ENCODE measurements at places on chromosomes 7 and 10.

GRCh38 chr7:98216941-98217622, 5.8 kb downstream of the BHLHA15 start:
- DNase-seq, result no peak

DNA sequence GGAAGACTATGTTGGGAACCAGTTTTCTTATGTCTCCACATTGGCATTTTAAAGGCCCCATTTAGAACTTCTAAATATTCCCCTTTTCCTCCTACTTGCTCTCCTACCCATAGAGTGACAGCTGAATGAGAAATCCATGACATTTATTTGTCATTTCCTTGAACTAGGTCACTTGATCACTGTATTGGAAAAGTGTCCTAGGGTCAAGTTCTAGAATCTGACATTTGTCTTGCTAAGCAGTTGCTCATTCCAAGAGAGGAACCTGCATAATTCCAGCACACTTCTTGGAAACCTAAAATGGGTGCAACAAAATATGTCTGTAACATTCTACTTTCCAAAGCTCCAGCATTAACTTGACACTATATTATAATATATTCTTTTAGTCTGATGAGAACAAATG, 3.6 kb upstream of the DPY19L1 start:
- no peak for DNase-seq

GRCh38 chr10:68566955-68567354, 6.8 kb downstream of the TET1 start:
- no peak for DNase-seq

DNA sequence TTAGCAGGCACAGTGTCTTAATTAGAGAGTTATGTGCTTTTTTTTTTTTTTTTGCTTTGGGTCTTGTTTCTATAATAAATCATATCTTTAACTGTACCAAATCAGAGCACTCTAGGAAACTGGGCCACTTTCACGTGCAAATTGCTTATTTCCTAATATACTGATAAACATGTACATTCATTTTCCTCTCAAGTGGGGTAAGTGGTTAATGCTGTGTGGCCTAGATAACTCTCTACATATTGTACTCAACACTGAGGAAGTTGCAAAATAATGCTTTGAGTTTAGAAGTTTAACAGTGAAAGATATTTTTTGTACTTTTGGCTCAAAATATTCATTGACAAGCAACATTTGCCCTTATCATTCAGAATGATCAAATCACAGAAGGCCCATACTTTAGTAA, 115.9 kb upstream of the IFRD1 start:
- no peak for DNase-seq

DNA sequence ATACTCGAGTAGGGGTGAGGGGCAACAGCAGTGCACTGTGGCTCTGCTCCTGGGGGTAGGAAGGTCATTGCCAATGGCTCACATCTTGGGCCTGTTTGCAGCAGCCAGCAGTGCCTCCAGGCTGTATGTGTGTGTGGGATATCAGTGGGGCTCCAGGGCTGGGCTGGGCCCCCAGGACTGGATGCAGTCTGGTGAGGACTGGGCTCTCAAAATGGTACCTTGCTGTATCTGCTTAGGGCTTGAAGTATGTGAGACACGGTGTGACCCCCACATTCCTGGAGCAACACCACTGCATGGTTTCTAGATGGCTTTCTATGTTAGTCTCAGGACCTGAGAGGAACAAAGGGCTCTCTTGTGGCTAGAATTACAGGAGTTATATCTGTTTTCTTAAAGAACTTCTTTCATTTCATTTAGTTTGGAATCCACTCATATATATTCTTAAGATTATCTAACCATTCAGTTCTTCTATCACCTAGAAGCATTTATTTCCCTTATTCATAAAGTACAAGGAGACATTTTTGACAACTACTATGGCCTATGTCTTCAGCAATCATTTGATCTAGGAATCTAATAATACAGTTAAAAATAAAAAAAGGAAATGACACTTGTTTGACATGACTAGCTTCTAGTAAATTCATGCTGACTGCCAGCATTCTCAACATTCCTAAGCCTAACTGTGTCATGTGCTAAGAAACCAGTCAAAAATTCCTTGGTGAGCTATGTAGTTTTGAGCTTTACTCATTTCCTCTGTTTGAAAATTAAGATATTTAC, 443.2 kb upstream of the SEMA3A start:
- DNase-seq, result no peak

DNA sequence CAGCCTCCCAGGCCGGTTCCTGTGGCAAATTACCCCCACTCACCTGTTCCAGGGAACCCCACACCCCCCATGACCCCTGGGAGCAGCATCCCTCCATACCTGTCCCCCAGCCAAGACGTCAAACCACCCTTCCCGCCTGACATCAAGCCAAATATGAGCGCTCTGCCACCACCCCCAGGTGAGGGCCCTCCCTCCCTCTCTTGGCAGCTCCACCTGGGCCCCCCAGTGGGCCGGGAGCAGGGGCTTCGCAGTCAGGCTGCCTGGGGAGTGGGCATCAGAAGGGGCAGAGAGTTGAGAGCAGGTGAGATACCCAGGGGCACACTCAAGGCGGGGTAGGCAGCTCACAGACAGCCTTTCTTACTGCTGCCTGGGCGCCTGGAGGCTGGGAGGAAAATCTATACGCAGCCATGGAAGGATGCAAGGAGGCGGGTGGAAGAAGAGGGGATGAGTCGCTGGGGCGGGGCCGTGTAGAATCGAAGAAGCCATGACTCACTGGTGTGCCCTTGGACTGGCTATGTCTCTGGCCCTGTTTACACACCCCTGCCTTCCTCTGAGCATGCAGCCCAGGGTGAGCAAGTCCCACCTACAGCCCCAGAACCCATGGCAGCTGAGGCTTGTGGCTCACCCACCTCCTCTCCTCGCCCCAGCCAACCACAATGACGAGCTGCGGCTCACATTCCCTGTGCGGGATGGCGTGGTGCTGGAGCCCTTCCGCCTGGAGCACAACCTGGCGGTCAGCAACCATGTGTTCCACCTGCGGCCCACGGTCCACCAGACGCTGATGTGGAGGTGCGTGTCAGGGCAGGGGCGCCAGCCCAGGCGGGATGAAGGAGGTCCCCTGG, 48.6 kb upstream of the PPIF start:
- no peak for DNase-seq

DNA sequence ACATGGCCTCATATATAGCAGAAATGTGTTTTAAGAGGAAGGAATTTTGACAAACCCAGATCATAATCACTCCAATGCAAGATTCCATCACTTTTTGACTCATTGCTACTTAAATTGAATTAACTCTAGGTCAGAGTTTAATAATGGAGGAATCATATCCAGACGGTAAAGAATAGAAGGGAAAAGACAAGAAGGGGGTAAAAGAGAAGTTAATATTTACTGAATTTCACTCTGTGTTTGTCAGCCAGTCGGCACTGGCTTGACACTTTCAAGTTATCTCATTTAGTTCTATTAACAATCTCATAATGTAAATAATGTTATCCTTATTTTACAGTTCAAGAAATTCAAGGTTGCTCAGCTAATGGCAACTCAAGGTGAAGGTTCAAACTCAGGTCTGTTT, 147.5 kb downstream of the SEMA3A start:
- no peak for DNase-seq

DNA sequence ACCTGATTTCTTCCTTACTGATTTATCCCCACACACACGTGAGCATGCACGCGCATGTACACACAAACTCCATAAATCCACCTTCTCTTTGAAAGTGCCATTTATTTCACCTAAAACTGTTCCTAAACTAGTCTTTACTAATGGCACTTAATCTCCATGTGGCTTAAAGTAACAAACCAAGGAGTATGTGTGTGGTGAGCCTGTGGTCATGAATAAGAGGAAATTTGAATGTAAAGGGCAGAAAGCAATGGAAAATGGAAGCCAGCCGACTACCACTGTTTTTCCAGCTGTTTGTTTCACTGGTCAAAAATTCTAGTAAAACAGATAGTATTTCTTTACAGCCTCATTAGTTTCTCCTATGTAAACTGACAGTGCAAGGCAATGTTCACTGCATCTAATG, 23.8 kb downstream of the SEMA3C start:
- DNase-seq, result no peak

- DNase-seq, result no peak
Observed at GRCh38 chr7:109256762-109257560, 687.3 kb downstream of the DNAJB9 start.

GRCh38 chr7:64618785-64619456, 47.0 kb upstream of the ZNF107 start:
- peak; percentile 51 for DNase-seq

DNA sequence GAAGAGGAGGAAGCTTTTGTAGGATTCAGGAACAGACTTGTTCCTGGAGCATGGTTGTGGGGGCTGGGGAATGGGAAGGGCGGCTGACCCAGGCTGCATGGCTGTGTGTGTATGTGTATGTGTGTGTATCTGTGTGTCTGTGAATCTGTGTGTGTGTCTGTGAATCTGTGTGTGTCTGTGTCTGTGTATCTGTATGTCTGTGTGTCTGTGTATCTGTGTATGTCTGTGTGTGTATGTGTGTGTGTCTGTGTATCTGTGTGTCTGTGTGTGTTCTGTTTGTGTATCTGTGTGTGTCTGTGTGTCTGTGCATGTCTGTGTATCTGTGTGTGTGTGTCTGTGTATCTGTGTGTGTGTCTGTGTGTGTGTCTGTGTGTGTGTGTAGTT, 6.6 kb upstream of the STX1A start:
- no peak for DNase-seq

All from SK-N-DZ (cell line).